ENCODE measurements at places on chromosomes 6 and 20. TPM values are rescaled to one million over a fixed set of nuclear protein-coding genes. Genes with fewer than 3 reads are reported as not detected.

GRCh38 chr6:132785936-132786335, 12.5 kb downstream of the SLC18B1 start:
- no peak for DNase-seq

- no peak for DNase-seq
Measured at GRCh38 chr6:81727876-81728517, 24.5 kb downstream of the TENT5A start.

DNA sequence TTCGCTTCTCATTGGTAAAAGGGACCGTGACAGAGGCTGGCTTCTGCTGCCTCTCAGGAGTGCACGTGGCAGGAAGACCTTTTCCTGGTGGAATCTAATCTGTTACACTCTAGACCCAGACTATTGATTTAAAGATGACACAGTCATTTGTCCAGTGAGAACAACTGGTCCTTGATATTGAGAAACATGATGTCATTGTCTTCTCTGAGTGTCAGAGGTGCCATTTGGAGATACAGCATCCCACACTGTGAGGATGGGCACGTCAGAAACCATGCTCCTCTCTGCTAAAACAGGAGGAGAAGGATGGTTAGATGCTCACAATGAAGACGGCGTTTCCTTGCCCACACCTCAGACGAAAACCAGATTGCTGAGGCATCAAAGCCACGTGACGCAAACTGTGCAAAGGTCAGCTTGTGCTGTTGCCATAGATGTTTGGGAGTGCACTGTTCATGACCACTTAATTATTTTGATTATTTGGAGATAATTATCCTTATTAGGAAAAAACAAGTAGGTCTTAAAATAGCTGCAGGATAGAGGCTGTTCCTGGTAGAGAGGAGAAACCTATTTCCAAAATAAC, 169.0 kb downstream of the SMOC2 start:
- no peak for DNase-seq

DNA sequence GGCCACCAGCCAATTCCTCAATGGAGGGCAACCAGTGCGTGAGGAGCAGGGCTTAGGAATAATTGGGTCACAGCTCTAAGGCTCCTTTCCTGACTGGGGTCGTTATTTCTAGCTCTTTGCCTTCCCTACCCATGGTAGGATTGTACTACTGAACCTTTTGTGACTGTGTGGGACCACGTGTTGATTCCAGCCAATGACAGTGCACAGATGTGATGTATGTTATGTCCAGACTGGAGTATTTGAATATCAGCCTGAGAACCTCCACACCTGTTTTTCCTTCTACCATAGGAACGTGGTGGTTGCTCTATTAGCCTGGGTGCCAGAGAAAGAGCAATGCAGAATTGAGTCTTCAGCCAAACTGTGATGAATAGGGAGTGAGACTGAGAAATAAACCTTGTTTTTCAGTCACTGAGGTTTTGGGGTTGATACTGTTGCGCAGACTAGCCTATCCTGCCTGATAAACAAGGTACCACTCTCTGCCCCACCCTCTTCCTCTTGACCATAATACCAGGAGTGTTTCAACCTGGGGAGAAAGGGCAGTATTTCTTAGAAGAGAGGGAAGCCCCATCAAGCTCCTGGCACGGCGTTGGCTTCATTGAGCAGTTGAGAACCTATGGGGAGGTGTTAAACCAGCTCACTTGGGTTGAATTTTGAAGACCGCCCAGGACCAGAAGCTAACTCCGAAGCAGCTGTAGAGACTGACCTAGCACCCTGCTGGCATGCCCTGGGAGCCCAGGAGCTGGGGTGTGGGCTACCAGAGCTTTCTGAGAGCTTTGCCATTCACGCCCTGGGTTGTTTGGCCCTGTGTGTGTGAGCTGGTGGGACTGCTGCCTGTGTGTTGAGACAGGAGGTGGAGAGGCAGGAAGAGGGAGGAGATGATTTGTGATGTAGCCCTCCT, 105.5 kb upstream of the BACH2 start:
- no peak for DNase-seq

DNA sequence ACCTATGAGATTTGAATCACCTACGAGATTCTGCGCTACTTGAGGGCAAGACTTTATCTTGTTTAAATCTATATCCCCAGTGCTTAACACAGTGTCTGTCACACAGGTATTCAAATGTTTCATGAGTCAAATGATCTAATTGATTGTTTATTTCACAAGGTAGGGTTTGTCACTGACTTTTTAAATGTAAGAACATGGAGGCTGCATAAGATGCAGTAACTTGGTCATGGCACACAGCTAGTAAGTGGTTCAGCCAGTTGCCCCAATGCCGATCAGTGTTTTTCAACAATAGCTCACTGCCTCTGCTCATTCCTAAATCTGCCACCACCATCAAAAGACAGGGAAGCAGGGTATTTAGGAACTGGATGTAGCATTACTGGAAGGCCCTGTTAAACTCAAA, 42.4 kb upstream of the LRRC1 start:
- DNase-seq: no peak

DNA sequence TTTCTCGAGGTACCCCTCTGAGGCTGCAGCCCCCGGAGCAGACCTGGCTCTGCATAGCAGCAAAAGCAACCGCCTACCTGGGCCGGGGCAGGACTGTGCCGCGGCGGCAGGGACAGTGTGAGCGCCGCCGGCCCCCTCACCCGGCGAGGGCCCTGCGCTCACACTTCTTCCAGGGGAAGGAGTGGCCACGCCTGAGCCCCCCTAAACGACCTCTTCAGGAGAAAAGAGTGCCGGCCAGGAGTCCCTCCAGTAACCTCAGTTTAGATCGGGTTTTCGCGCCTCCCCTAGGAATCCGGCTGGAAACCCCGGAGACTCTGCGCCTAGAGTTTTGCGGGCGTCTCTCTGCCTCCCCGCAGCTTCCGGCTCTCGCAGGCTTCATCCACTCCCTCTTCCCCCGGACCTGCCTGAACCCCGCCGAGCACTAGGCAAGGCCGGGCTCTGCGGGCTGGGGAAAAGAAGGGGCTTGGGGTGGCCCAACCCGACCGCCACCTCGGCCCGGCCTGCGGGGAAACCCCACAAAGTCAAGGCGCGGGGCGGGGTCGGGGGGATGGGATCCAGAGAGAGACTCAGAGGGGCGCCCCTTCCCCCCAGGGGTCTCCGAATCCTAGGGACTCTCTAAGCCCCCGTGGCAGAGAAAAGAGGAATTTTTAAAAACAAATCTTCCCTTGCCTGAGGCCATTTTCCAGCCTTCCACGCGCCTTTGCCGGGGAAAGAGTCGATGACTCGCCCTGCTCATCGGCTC, 558 bp downstream of the LINC00237 start:
- DNase-seq: no peak

DNA sequence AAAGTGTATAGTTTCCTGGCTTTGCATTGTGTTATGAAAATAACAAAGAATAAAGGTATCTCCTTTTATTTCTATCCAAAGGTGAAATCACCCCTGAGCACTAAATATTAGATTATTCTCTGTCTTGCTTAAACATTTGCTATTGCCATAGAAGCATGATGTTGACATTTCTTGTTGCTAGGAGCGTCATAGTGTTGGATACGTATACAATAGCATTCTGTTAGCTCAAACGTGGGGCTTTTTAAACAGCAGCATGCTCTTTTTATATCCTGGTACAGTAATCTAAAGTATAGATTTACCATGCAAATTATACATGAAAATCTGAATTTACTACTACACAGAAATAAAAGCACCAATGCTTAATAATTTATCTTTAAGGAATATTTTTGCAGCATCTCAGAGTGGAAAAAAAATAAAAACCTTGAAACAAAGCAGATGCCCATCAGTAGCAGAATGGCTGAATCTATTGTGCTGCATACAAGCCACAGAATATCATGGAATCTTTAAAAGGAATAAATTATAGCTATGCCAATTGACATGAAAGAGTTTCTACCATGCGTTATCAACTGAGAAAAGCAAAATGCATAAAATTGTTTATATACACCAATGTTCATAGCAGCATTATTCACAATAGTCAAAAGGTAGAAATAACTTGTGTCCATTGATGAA, 9.6 kb upstream of the HSF2 start:
- DNase-seq: no peak

GRCh38 chr6:4560221-4561077, 215.8 kb upstream of the CDYL start:
- no peak for DNase-seq

FGD2 gene
- total RNA-seq: not detected

CST3 gene
- 130 TPM for total RNA-seq

NCOA3 gene
- 45.9 TPM for total RNA-seq

LY6G6C gene
- 1.4 TPM for total RNA-seq

APMAP gene
- total RNA-seq: 77.4 TPM

PRDM13 gene
- total RNA-seq: not detected

HLA-DOA gene
- total RNA-seq: 5.8 TPM

All from mesothelial cell of epicardium (in vitro differentiated cells).